HTR-8/SVneo (cell line): ENCODE measurements at places on chromosomes 4 and X.

GRCh38 chr4:40662962-40663604 is 33.4 kb upstream of the RBM47 start:
- peak; percentile 13 for DNase-seq

DNA sequence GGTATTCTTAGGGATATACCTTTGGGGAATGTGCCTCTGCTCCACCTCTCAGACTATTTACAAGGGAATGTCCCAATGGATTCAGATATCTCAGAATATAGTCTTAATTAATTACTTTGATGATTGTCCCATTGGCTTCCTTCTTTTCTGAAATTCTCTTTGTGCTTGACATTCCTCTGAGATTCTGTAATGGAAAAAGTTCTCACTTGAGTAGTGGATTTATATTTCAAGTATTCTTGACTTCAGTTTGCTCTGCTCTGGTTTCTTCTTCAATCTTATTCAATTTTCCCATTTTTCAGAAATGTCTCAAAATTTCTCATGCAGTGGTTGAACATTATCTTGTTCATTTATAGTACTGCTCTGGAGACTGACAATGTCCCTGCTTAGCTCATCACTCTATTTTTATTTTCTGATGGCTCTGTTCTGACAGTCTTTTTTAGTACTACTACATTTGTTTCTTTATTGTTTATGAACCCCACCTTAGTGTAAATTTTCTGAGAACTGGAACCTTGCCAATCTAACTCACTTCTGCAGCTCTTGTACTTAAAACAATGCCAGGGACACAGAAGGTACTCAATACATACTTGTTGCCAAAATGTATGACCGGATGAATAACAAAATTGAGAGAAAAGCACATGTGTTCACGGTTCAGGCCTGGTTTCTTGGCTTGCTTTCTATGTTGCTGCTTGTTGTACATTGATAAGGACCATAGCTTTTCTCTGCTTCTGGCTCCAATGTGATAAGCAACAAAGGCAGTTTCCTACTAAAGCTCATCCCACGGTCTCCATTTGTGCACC is 471.7 kb downstream of the GASK1B start:
- no peak for DNase-seq

DNA sequence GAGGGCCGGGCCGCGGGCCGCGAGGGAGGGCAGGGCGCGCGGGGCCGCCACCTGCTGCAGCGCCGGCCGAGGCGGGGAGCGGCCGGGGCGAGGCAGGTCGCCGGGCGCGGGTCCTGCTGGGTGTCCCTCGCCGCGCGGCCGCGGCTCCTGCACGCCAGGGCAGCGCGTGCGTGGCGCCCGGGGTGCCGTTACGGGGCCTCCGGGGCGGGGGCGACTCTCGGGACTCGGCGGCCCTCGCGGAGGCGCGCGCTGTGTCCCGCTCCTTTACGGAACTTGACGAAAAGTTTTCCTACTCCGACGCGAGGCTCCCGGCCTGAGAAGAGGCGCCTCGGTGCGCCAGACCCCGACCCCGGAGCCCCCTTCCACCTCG is 329 bp downstream of the TBC1D14 start:
- DNase-seq = no peak

DNA sequence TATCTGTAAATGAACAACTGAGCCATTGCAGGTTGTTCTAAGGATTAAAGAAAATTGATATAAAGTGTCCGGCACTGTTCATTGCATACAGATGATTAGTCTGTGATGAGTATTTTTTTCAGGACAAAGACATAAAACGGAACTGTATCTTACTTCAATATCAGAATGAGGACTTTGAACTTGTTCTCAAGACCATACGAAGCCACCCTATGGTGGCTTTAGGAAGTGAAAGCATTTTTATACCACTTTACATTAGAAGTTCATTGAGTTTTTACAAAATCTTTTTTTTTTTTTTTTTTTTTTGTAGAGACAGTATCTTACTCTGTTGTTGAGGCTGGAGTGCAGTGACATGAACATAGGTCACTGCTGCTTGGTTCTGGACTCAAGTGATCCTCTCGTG is 45.2 kb upstream of the TRIM2 start:
- no peak for DNase-seq

DNA sequence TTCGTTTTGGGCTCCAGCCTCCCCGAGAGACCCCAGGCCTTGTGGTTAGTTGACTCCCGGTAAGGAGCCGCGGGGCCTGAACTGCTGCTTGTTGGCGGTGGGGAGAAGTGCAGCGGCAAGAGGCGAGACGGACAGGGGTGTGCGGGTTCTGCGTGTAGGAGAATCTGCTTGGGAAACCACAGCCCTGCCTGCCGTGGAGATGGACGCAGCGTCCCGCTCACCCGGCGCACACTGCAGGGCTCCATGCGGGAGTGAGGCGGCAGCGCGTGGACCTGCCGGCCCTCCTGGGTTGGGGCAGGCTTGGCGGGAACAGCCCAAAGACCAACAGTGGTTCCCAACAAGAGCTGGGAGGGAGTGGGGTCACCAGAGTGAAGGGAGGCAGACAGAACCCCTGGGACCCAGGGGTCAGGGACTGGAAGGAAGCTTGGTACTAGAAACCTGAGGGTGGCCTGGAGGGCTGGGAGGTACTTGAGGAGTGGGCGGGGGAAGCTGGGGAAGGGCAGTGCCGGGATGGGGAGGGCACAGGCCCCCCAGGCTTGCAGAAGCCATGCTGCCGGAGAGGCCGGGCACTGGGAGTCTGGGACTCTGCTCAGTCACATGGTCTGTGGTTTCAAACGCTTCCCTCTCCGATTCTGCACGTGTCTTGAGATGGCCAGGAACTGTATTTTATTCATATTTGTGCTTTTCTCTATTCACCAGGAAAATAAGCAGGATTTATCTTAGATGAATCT is 70.8 kb downstream of the RGS12 start:
- DNase-seq = no peak

DNA sequence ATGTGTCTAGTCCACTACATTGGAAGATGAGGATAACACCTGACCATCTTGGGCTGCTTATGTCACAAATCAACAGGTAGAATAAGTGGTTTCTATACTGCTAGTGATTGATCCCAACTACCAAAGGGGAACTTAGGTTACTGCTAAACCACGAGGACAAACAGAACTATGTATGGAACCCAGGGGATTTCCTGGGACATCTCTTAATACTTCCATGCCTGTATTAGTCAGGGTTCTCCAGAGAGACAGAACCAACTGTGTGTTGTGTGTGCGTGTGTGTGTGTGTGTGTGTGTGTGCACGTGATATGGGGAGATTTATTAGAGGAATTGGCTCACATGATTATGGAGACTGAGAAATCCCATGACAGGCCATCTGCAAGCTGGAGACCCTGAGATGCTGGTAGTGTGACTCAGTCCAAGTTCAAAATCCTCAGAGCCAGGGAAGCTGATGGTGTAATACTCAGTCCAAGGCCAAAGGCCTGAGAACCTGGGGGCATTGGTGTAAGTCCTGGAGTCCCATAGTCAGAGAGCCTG is 16.2 kb upstream of the AFF1 start:
- DNase-seq = no peak

DNA sequence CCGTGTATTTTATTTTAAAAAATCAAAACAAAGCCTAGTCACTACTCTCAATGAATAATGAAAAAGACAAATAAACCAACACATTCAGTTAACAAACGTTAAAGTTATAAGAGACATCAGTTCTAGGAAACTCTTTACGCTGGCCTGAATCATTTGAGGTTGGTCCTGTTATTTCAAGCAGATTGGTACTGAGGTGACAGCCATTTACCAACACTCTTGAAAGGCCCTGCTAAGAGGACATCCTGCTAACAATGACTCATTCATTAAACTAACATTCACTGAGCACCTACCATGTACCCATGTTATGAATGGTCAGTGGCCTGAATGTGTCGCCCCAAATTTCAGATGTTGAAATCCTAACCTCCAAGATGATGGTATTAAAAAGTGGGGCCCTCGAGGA is 57.1 kb upstream of the ADGRG2 start:
- DNase-seq = no peak

GRCh38 chrX:7132335-7133049 is 15.0 kb upstream of the STS start:
- peak; percentile 47 for DNase-seq

DNA sequence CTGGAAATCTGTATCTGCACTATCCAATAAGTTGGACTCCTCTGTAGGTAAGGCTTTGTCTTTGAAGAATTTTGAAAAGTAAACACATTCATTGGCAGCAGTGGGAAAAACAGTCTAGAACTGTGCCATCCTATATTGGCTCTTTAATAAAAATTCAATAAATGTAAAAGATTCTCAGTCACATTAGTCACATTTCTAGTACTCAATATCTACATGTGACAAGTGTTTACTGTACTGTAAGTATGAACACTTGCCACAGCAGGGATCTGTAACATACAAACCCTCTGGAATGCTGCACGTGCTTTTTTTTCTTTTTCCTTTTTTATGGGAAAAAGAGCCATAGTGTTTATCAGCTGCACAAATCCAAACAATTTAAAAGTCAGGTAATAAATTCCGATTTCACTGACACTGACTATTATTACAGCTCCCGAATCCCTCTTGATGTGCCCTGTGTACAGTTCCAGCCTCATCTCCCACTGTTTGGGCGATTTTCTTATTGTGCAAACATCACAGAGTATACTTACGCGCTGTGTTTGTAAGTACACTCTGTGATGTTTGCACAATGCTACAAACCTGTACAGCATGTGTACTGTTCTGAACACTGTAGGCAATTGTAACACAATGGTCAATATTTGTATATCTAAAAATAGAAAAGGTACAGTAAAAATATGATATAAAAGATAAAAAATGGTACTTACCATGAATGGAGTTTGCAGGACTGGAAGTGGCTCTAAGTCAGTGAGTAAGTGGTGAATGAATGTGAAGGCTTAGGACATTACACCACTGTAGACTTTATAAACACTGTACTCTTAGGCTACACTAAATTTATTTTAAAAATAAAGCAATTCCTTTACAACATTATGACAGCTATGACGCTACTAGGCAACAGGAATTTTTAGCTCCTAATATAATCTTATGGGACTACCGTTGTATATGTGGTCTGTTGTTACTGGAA is 8.7 kb downstream of the PYURF start:
- DNase-seq = no peak

DNA sequence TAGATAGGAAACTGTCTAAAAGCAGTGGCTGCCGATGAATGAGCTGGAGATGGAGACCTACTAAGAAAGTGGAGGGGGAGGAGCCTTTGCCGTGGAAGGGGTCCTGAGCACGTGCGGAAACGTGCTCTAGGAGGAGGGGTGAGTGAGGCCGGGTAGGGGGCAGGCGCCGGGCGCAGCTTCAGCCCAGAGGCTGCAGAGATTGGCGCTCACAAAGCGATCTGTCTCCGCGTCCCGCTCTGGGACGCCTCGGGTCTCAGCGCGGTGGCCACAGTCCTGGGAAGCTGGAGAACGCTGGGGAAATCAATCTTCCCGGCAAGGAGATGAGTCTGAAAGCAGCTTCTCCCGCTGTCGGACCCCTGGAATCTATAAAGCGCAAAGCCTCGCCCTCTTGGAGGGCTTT is 444 bp upstream of the ARHGAP6 start:
- DNase-seq = peak; percentile 8

DNA sequence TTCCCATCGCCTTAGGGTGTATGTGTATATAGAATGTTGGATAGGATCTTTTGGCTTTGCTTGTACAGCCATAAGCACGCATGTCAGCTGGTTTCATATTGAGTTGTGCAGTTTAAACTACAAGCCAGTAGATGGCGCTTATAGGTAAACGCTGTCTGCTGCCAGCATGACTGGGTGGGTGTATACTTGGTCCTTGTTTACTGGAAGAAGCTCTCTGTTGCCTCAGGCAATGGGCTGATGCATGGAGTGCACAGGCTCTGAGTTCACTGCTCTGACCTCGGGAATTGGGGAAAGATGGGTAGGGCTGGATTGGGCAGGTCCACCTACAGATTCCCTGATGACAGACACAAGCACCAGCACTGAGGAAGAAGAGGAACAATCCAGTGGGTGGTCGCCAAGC is 831.5 kb downstream of the STIM2 start:
- no peak for DNase-seq

- peak; percentile 54 for DNase-seq
These were observed 734 bp downstream of the STOX2 start for GRCh38 chr4:183905593-183906488.

DNA sequence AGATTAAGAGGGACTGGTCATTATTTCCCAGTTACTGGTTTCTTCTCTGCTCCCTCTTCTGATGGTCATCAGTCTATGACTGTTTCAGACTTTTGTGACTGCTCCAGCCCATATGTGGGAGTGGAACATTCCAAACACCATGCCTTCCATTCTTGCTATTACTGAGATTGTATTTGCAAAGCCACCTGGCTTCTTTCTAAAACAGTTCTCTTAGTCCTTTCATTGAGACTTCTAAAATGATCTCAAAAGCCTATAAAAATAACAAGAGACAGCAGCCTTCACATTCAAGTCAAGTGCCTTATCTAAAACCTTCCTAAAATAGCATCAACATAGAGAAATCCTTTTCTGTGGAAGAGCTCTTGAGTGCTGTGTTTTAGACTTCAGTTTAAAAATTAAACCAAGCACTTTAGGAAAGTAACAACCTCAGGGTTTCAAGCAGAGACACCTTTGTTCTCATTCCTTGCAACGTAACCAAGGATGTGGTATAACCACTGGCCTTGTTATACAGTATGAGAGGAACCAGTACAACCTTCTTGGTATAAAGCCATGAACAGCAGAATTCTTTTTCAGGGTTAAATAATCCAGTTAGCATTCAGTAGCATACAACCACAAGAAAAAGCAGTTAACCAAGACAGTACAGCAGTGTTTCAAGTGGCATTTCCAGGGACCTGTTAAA is 97.1 kb downstream of the NFKB1 start:
- no peak for DNase-seq

DNA sequence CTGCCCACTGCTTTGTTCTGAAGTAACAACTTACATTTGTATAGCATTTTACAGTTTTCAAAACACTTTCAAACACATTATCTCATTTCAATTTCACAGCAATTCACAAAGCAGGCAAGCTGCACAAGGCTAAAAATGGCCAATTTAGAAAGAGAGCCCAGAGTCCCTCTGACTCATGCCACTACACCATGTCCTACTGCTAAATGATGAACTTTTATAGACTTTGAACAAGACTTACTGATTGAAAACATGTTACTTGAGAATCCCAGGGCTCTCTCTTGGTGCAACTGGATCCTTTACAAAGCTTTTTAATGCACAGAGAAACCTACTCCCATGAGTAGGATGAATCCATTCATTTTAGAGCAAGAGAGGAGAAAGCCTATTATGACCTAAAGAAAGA is 5.8 kb upstream of the G3BP2 start:
- no peak for DNase-seq

GRCh38 chr4:73821325-73821724 is 15.2 kb upstream of the CXCL6 start:
- no peak for DNase-seq

GRCh38 chr4:82648356-82648755 is 86.6 kb upstream of the TMEM150C start:
- DNase-seq = no peak

- no peak for DNase-seq
These were observed at the start of gene GK for GRCh38 chrX:30653415-30654131. Gene GK, plus strand, starts transcription at chrX:30653423. Its CDS starts 115 bp downstream, at chrX:30653538.

DNA sequence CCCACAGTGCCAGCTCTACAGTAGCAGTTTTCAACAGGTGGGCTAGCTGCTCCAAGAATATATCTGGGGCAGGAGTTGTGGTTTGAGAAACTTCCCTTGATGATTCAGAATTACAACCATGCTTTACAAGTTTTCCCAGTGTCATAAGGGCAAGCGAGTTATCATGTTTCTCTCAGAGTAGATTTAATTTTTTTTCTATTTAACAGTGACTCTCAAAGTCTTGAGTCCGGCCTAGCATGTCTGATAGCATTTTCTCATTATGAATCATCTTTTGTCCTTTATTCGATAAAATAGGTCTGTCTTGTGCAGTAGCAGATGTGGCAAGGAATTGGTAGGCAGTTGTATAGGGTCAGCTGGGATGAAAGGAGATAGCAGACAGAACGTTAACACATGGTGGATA is 62.2 kb upstream of the SPANXD start:
- no peak for DNase-seq
